ENCODE measurements at places on chromosomes 6 and 20.

DNA sequence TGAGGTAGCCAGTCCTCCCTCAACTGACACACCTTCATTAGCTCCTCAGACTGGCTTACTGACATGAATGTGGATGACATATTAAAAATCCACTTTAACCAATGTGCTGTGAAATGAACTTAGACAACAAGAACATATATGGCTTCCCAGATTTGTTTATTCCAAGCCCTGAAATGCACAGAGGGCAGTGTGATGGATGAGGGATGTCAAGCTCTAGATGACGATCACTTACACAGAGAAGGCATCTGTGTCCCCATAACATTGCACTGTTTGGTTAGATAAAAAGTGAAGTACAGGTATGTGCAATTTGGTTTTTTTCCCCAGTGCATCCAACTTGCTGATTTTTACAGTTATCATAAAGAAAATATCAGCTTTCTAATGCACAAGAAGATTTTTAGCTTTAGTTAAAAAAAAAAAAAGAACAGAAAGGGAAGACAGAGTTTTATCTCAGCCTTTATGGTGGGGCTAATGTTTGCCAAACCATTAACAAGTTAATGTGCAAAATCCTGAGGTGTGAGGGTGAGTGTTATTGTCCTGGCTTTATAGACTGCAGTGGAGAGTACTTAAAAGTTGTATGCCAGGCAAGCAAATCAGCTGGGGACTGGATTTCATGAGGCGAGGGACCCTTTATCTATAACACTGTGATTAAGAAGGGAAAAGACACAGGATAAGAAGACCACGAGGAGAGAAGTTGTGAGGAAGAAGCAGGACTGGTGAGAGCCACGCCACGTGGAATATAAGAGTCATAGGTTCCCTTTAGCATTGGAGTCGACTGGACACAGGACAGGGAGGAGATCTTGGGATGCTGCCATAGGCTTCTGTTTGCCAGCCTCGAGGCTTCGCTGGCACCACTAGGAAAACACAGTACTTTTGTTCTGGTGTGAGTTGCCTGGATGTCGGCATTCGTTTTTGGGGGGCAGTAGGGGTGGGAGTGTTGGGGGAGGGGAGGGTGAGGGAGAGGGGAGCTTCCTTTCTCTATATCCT lies 90.0 kb upstream of the BACH2 start:
- no peak for DNase-seq

GRCh38 chr6:8539453-8539852 lies 104.1 kb upstream of the SLC35B3 start:
- no peak for DNase-seq

DNA sequence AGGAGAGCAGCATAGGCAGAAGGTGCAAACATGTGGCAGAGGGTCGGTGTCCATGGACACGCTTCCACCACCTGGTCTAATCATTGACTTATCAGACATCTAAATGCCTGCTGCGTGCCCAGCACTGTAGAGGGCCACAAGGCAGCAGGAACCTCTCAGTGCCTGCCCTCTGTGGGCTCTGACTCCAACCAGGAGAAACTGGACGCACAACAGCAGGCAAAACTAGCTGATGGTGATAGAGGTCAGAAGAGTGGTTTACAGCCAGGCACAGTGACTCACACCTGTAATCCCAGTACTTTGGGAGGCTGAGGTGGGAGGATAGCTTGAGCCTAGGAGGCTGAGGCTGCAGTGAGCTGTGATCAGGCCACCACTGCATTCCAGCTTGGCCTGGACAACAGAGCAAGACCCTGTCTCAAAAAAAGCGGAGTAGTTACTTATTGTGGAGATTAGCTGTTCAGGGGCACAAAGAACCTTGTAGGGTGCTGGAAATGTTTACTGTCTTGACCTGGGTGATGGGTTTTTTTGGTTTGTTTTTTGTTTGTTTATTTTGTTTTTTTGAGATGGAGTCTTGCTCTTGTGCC lies 46.5 kb downstream of the PPARD start:
- DNase-seq, result no peak

DNA sequence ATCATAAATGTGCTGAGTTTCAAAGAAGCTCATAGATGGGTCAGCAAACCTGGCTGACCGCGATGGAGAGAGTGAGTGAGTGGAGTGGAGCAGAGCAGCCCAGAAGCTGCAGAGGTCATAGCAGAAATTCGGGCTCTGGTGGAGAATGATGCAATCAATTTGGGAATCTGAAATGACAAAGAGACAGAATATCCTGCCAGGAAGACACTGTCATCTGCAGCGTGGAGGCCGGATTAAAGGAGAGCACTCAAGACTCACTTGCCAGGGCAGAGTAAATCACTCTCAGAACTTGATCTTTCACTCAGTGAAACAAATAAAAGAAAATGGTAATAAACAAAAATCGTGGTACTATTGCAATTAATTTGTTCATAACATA lies 109.6 kb upstream of the RREB1 start:
- DNase-seq, result no peak

GRCh38 chr6:135630789-135631376 lies 133.3 kb upstream of the AHI1 start:
- DNase-seq, result no peak

- DNase-seq, result no peak
These were observed 881.2 kb upstream of the EPHA7 start for GRCh38 chr6:94300424-94301144.

DNA sequence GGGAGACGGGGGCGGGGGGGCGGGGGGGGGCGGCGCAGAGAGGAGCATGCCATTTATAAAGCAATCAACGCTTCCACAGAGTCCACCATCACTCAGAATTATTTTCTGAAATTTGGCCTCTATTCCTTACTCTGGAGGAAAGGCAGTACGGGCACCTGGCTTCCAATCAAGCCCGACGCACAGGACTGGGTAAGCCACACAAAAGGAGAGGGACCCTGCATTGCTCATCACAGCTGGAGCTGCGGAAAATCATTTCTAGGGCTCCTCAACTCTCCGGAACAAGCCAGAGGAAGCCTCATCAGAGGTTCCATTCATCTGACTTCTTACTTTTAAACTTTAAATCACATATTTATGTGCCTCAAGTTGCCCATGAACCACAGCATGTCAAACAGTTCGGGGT lies 55.9 kb downstream of the TTI1 start:
- no peak for DNase-seq

DNA sequence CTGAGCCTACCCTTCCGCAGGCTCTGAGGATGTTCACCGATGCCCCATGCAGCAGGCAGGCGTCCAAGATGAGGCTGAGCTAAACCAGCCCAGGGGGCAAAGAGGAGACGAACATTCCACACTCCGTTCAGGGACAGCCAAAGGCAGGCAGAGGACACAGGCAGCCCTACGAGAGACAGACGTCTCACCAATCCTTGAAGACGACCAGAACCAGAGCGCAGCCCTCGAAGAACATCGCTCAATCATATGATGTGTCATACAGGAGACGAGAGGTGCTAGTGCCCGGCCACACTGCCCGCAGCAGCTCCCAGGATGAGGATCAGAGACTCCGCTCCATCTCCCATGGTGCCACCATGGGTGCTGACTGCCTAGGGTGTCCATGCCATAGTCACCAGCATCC lies 35.6 kb upstream of the TMEM181 start:
- no peak for DNase-seq

- DNase-seq, result no peak
These were observed 9.4 kb downstream of the TLDC2 start for GRCh38 chr20:36885356-36885755.

GRCh38 chr6:98516206-98516605 lies 318.2 kb upstream of the POU3F2 start:
- DNase-seq, result no peak

- DNase-seq, result no peak
These were observed 25.4 kb downstream of the TTLL2 start for GRCh38 chr6:167350275-167350696.

DNA sequence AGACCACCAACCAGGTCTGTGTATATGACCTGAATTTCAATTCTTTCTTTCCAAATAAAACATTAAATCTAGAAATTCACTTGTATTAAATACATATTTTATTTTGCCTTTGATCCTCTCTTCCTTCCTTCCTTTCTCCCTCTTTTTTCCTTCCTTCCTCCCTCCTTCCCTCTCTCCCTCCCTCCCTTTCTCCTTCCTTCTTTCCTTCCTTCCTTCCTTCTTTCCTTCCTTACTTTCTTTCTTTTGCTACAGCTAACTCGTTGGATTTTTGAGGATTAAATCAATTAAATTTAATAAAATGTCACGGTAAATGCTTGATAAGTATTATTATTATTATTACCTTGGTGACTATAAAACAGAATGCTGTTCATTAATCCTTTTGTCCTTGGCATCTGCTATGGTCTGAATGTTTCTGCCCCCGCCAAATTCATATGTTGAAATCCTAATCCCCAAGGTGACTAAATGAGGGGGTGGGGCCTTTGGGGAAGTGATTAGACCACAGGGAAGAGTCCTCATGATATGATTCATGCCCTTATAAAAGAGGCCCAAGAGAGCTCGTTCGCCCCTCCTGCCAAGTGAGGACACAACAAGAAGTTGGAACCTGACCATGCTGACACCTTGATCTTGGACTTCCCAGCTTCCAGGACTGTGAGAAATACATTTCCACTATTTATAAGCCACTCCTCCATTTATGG lies 67.6 kb upstream of the BTBD3 start:
- no peak for DNase-seq

GRCh38 chr6:17851720-17852161 lies 135.7 kb downstream of the KIF13A start:
- DNase-seq, result no peak

DNA sequence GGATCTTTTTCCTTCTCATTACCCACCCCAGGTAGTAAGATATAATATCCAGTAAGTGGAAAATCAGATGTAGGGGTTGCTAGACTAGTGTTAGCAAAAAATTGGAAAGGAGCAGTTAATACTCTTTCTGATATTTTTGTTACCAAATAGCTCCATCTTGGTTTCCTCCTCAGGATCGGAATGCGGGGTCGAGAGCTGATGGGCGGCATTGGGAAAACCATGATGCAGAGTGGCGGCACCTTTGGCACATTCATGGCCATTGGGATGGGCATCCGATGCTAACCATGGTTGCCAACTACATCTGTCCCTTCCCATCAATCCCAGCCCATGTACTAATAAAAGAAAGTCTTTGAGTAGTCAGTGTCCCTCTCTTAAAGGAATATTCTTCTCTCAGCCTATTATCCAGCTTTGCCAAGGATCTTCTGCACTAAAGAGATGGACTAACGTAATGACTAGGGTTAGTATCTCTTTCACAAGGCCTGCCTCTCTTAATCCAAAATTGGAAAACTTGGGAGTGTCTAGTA lies 1.5 kb downstream of the ROMO1 start:
- no peak for DNase-seq

DNA sequence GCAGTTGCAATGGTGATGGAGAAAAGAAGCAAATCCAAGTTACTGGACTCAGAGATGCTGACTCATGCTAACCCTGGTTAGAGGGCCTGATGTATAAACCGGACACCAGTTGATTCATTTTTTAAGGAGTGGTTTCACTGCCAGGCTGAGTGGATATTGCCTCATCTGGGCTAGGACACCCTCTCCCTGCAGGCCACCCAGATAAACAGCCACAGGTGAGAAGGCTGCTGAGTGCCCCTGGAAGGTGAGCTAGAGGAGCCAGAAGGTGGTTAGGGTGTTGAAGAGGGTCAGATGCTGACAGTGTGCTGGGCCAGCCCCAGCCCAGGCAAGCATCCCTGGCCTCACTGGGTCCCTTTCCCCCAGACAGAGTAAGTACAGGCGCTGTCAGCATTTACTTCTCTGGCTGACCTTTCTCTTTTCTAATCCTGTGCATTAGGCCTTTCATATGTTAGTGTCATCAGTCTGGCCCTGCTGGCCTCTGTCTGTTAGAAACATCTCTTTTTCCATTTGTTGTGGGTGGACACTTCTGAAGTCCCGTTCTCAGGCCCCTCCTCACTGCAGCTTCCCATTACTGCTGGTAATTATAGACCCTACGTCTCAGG lies 13.5 kb downstream of the EPB41L1 start:
- no peak for DNase-seq

- DNase-seq, result no peak
These were observed 121.4 kb upstream of the NRSN1 start for GRCh38 chr6:24004659-24005058.

- no peak for DNase-seq
These were observed 831.0 kb downstream of the TFAP2A start for GRCh38 chr6:9583753-9584352.

GRCh38 chr20:5691918-5692618 lies 58.1 kb upstream of the SHLD1 start:
- no peak for DNase-seq

- no peak for DNase-seq
These were observed 168.6 kb downstream of the CD83 start for GRCh38 chr6:14286144-14286543.

GRCh38 chr20:3068986-3069900 lies 2.2 kb upstream of the OXT start:
- no peak for DNase-seq

GRCh38 chr6:13725570-13725969 lies 13.9 kb upstream of the RANBP9 start:
- DNase-seq, result peak; percentile 47

DNA sequence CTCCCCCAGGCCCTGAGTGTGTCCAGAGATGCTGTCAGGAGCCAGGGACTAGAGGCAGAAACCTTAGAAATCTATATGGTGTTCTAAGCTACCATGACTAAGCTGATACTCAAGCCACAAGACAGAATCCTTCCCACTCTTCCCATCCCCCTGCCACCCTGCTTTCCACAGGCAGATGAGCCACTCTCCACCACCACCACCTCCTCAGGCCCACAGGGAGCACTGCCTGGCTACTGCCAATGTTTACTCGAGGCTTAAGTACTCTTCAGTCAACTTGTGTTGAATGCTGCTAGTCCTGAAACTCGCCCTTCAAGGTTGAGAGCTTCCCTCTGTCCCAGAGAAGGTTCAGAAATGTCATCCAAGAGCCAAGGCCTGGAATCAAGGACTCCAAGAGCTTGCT lies 56.2 kb downstream of the CENPW start:
- DNase-seq, result no peak

DNA sequence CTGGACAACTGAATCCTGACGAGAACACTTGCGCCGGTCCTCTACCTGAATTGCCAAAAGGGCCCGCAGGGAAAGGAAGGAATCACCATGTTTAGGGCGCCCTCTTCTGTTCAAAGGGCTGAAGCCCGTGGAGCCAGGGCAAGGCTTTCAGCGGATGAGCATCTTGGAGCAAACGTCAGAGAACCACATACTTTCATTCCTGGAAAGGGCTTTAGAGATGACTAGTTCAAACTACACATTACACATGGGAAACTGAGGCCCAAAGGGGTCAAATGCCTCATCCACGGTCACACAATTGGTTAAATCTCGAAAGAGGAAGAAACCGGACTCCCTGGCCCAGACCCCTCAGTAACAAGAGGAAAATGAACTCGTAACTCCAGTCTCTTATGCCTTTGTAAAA lies 11.5 kb upstream of the ZNF133 start:
- peak; percentile 46 for DNase-seq

DNA sequence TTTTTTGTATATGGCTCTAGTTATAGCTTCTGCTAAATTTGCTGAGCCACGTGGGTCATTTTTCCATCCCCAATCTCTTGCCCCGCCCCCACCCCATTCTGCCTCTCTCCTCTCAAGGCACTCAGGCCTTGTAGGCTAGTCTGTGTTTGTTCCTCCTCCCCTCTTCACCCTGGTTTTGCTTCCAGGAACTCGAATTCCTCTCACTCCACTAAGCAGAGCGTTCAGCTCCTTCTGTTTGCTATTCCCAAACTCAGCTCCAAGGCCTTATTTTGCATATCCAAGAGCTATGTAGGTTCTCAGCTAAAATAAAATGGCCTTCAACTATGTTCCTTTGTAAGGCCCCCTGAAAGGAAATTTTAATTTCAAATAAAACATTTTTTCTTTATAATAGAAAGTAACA lies 1293.7 kb downstream of the EPHA7 start:
- no peak for DNase-seq

- DNase-seq, result no peak
These were observed 122.0 kb upstream of the STMND1 start for GRCh38 chr6:16979677-16980370.

Measured in activated CD4-positive, alpha-beta T cell treated with anti-CD3 and anti-CD28 coated beads, Interleukin-2, amount 50 U/mL, for 24 hours (primary cell).